Activated CD8-positive, alpha-beta memory T cell treated with anti-CD3 and anti-CD28 coated beads for 1 hour (primary cell): ENCODE measurements at places on chromosomes 1 and 21.

GRCh38 chr1:51518586-51519047 lies 449 bp downstream of the EPS15 start:
- no peak for DNase-seq

DNA sequence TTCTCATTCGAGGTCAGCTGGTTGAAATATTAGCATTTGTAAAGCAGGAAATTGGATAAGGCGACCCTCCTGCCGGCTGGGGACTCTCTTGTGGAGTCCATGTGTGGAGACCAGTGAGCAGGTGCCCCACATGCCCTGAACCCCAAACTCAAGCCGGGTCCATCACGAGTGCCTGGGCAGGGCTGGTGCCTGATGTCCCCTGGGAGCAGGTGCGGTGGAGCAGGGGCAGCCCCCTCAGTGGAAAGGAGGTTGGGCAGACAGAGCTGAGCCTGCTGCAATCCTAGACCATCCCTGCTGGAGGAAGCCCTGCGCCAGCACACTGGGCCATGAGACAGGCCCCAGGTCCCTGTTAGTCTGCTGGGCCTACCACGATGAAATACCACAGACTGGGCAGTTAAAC lies 395.6 kb downstream of the NPHP4 start:
- no peak for DNase-seq

- no peak for DNase-seq
These were observed 189.0 kb upstream of the ZRANB2 start for GRCh38 chr1:71269818-71270217.

DNA sequence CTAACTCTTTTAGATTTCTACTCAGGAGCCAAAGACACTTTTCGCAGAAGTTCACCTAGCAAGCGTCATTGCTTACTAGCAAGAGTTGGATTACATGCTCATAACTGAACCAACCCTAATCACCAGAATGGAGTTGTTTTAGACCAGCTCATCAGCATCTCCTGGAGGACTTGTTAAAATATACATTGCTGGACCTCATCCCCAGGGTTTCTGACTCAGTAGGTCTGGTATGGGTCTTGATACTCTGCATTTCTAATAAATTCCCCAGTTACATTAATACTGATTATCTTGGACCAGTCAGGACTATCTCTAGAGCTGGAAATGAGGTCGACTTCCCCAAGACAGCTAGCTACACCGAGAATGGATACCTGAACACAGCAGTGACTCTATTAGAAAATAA lies 9.7 kb upstream of the PRDX6 start:
- no peak for DNase-seq

DNA sequence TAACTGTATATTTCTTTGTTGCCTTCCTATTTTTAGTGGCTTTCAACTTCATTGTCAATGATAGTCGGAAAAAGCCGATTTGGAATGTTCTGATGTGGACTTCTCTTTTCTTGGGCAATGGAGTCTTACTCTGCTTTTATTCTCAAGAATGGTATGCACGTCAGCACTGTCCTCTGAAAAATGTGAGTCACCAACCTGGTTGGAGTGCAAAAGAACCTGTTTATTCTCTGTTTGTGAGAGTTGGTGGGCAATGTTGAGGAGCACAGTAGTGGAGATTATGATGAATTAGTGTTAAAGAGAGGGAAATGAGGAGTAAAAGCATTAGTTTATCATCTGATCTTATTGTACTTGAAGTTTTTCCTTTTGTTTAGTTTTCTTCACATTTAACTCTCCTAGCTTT lies 14.5 kb upstream of the AXDND1 start:
- DNase-seq, result no peak

DNA sequence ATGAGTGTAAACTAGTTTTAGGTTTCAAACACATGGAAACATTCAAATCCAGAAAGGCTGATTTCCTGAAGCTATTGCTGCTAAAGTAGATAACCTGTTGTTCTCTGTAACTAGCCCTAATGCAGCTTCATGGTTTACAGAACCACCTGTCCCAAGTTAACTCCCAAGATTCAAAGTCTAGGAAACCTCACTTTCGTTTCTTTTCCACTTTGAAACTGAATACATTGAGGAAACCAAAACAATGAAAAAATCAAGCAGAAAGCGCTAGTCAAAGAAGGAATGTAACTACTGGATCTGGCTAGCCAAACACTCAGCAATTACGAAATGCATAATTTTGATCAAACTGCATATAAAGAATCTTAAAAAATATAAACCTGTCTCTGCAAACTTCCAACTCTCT lies 17.8 kb downstream of the SLC16A1 start:
- DNase-seq, result no peak
